ENCODE measurements at places on chromosomes 6 and 20. TPM values are rescaled to one million over a fixed set of nuclear protein-coding genes. Genes with fewer than 3 reads are reported as not detected.
A peak's percentile ranks its signal among the peaks of the same experiment; 100 is the strongest.

GRCh38 chr6:1067346-1067745, 244.6 kb upstream of the FOXQ1 start:
- no peaks in the 10 kb centered on the region for H3K27me3 ChIP-seq
- no peaks in the 10 kb centered on the region for H3K4me1 ChIP-seq
- DNase-seq: no peak
- no peaks in the 10 kb centered on the region for H3K36me3 ChIP-seq
- H3K27ac ChIP-seq: no peak overlapping the region

DNA sequence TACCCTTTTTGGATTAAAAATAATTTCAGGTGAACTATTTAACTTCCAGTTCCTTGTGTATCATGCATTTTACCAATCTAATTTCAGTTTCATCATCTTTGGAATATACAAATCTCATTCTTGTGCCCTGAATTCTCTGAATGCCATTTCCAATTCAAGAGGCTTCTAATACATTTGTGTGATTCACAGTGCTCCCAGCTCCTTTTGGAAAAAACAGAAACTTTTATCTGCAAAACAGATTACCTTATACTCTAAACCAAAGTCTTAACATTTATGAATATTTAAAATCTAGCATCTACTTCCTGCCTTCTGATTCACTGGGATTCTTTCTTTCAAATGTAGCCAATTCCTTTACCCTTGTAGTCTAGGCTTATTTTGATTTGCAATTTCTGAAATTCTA, 11.1 kb upstream of the PEX7 start:
- no peaks in the 10 kb centered on the region for H3K27me3 ChIP-seq
- H3K4me3 ChIP-seq: no peak overlapping the region
- H3K36me3 ChIP-seq: no peaks in the 10 kb centered on the region
- no peak overlapping the region for H3K27ac ChIP-seq
- DNase-seq: no peak
- H3K4me1 ChIP-seq: no peaks in the 10 kb centered on the region

DNA sequence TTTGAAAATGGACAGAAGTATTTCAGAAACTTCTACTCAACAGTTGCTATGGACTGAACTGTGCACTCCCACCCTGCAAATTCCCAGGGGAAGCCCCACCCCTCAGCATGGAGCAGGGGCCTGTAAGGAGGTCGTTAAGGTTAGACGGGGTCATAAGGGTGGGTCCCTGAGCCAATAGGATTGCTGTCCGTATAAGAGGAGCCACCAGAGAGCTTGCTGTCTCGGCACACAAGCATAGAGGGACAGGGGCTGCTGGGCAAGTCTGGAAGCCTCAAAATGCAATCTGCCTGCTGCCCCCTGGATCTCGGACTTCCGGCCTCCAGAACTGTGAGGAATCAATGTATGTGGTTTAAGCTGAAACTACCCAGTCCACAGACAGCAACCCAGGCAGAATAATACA, 37.4 kb upstream of the AFDN start:
- H3K4me3 ChIP-seq: no peak overlapping the region
- H3K4me1 ChIP-seq: peaks cover 11% of the 10 kb centered on the region
- no peak overlapping the region for H3K27ac ChIP-seq
- no peaks in the 10 kb centered on the region for H3K36me3 ChIP-seq
- peak; percentile 21 for DNase-seq
- no peaks in the 10 kb centered on the region for H3K27me3 ChIP-seq

- no peaks in the 10 kb centered on the region for H3K36me3 ChIP-seq
- DNase-seq: no peak
- no peaks in the 10 kb centered on the region for H3K4me1 ChIP-seq
- no peak overlapping the region for H3K27ac ChIP-seq
Observed at GRCh38 chr6:109033655-109034054, 61.0 kb downstream of the SESN1 start.

ABT1 gene
- 13.1 TPM for total RNA-seq

DNA sequence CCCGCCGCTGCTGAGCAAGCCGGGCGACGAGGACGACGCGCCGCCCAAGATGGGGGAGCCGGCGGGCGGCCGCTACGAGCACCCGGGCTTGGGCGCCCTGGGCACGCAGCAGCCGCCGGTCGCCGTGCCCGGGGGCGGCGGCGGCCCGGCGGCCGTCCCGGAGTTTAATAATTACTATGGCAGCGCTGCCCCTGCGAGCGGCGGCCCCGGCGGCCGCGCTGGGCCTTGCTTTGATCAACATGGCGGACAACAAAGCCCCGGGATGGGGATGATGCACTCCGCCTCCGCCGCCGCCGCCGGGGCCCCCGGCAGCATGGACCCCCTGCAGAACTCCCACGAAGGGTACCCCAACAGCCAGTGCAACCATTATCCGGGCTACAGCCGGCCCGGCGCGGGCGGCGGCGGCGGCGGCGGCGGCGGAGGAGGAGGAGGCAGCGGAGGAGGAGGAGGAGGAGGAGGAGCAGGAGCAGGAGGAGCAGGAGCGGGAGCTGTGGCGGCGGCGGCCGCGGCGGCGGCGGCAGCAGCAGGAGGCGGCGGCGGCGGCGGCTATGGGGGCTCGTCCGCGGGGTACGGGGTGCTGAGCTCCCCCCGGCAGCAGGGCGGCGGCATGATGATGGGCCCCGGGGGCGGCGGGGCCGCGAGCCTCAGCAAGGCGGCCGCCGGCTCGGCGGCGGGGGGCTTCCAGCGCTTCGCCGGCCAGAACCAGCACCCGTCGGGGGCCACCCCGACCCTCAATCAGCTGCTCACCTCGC, 1.5 kb downstream of the ARID1B start:
- peak overlapping the region; percentile 77 for H3K27ac ChIP-seq
- H3K36me3 ChIP-seq: no peaks in the 10 kb centered on the region
- DNase-seq: peak; percentile 72
- peaks cover 60% of the 10 kb centered on the region for H3K4me1 ChIP-seq
- no peaks in the 10 kb centered on the region for H3K27me3 ChIP-seq

- H3K4me3 ChIP-seq: no peak overlapping the region
- no peak for DNase-seq
- no peaks in the 10 kb centered on the region for H3K27me3 ChIP-seq
- H3K36me3 ChIP-seq: no peaks in the 10 kb centered on the region
- H3K4me1 ChIP-seq: no peaks in the 10 kb centered on the region
Observed at GRCh38 chr6:48747040-48747439, 636.0 kb upstream of the PTCHD4 start.
